ENCODE measurements at places on chromosomes 3 and 15. TPM values are rescaled to one million over a fixed set of nuclear protein-coding genes. Genes with fewer than 3 reads are reported as not detected.

Gene XIRP1
- not detected for total RNA-seq

Gene TM6SF1
- 0.69 TPM for total RNA-seq

Gene ITPKA
- 6.3 TPM for total RNA-seq

Gene NEO1
- 7.5 TPM for total RNA-seq

Gene ZNF860
- 8.9 TPM for total RNA-seq

Gene C2CD4B
- 0.26 TPM for total RNA-seq

DNA sequence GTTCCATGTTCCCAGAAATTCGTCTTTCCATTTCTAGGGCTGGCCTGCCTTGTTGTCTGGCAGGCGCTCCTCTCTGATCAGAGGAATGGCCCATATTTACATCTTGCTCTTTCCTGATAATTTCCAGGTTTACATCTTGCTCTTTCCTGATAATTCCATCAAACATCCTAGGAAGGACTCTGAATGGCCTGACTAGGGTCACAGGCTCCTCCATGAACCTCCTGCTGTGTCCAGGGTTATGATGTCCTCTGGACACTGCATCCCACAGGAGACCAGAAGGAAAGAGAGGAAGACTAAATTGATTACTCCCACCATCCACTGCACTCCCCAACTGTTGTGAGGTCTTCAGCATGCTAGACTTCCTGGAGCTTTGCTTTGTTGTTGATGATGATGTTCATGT lies 75.4 kb downstream of the CLSTN2 start:
- no peak for DNase-seq

GRCh38 chr3:112086875-112087524 lies 811 bp downstream of the C3orf52 start:
- DNase-seq, result no peak

GRCh38 chr3:14369675-14370669 lies 32.4 kb upstream of the SLC6A6 start:
- DNase-seq, result no peak

DNA sequence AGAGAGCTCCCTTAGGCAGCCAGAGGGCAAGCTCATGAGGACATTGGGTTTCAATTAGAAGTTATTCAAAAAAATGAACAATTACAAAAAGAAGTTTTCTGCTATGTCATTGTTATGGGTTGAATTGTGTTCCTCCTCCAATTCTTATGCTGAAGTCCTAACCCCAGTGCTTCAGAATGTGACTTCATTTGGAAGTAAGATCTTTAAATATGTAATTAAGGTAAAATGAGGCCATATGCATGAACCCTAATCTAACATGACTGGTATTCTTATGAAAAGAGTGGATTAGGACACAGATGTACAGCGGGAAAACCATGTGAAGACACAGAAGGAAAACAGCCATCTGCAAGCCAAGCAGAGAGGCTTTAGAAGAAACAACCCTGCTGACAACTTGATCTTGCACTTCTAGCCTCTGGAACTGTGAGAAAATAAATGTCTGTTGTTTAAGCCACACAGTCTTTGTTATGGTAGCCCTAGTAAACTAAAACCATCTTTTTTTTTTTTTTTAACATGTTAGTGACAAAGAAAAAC lies 929.6 kb downstream of the EPHA3 start:
- DNase-seq, result no peak

- DNase-seq, result no peak
Observed at GRCh38 chr15:40048211-40048792, 9.3 kb upstream of the SRP14 start.

- DNase-seq, result no peak
Observed at GRCh38 chr3:52063026-52063723, 6.8 kb upstream of the DUSP7 start.

DNA sequence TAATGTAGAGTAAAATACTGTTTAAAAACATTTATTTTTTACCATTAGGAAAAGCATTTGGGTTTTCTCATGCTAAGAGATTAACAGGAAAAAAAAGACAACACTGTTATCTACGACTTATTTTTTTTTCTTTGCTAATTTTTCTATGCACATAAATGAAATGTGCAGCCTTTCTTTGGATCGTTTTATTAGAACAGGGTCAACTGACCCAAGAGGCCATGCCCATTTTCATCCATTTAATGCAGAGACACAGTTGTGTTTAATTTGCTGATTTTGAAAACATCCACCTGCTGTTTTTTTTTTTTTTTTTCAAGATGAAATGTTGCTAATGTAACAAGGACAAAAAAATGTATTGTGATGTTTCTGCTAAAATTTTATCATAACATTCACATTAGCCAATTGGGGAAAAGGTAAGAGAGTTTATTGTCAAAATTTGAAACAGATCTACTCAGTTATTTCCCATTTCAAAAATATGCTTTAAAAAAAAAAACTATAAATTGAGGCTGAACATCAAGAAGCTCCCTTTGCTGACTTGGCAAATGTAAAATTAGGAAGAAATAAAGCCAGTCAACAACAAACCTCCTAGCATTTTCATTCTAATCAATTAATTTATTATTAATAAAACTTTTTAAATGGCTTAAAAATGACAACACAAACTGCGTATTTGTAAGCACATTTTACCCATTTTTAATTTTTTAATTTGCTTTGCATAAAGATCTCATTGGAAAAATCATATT lies 485.2 kb downstream of the ROBO2 start:
- no peak for DNase-seq

- no peak for DNase-seq
Observed at GRCh38 chr3:39879581-39879980, 70.2 kb downstream of the MYRIP start.

- DNase-seq, result no peak
Observed at GRCh38 chr3:188197388-188197847, 43.5 kb downstream of the LPP start.

- no peak for DNase-seq
Observed at GRCh38 chr3:34301313-34301712, 502.9 kb downstream of the PDCD6IP start.

DNA sequence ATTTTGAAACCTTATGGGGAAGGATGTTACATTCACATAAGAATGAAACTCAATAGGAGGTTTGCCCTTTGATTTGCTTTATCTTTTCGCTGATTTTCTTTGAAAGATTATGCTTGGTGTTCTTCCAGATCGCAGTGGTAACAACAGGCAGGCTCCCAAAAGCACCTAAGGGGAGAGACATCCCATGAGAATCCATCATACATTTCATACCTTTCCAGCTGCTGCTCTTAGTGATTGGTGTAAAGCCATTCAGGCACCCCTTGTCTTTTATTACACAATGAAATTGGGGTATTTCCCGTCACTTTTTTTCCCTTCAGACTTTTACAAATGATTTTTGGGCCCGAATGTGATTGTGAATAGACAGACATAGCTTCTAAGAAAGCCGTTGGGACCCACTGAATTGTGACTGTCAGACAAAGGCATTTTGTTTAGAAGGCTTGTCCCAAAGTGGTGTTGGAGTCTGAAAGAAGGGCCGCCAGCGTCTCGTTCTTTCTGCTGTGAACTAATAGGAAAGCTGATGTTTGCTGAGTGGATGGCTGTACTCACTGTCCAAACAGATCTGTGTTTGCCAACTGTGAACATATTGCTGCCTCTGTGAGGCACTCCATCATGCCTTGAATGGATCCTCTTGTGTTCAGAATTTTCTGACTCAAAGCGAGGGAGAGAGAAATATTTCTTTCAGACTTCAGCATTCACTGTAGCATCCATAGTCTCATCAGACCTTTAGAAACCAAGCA lies 164.3 kb downstream of the FNDC3B start:
- DNase-seq, result no peak

GRCh38 chr3:177263615-177264368 lies 66.5 kb upstream of the TBL1XR1 start:
- DNase-seq, result no peak

- no peak for DNase-seq
Observed at GRCh38 chr3:197499427-197499826, 56.3 kb downstream of the BDH1 start.

- peak; percentile 98 for DNase-seq
Observed at GRCh38 chr15:67150023-67150860, 84.8 kb downstream of the SMAD3 start.

DNA sequence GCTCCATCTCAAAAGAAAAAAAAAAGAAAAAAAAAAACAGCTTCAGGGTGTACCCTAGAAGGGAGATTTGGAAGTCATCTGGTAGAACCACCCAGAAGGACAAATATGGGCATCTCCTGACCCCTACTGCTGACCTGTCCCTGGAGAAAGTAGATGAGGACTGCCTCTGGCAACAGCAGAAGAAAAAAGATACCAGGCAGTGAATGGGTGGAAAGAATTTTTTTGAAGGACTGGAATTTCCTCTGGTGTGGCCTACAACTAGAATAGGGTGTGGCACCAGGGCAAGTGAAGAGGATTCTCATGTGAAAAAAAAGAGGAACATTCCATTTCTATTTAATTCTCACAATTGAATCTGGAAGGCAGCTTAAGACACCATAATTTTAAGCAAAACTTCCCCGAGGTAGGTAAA lies 3.1 kb downstream of the ANXA2 start:
- no peak for DNase-seq

DNA sequence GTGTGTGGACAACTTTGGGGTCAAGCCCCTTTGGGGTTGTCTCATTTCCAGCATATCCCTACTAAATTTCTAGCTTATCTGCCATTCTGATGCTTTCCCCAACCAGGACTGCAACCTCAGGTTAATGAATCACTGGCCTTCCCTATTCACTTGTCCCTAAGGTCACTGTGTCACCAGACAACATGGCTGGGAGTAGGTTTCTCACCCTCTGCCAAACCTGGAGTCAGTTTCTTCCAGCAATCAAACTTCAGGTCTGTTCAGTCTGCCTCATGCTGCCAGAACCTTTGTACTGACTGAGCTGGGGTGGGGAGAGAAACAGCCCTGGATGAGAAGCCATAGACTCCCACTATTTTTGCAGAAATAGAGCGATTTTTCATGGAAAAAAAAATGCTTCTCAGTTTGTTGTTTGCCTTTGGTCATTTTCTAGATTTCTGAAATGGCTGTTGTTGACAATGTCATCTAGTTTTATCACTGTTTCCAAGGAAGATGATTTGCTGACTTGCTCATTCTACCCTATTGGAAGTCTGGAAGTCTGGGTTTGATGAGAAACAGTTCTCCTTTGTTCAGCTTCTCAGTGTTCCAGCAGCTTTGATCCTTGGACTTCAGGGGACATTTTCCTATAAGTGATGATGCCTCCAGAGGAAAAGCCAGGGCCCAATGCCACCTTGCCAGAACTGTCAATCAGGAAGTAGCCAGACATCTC lies 74.8 kb upstream of the IL12A start:
- DNase-seq, result no peak

DNA sequence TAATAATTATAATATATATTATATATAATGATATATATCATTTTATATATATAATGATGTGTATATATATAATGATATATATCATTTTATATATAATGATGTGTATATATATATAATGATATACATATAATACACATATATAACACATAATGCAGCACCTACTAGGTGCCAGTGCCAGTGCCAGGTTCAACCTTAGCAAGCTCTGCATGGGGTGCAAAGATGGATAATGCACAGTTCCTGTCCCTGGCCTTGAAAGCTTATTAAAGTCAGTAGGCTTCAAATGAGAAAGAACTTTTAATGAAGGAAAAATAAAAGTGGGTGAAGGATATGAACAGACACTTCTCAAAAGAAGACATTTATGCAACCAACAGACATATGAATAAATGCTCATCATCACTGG lies 192.7 kb upstream of the SLC2A2 start:
- DNase-seq, result no peak

All from Panc1 (cell line).